ENCODE measurements at places on chromosomes 2 and 18.
A peak's percentile ranks its signal among the peaks of the same experiment; 100 is the strongest.

GRCh38 chr18:3806656-3807055 is 356.7 kb downstream of the TGIF1 start:
- peak; percentile 59 for DNase-seq

GRCh38 chr2:218849721-218850120 is 9.9 kb upstream of the WNT6 start:
- DNase-seq = no peak

DNA sequence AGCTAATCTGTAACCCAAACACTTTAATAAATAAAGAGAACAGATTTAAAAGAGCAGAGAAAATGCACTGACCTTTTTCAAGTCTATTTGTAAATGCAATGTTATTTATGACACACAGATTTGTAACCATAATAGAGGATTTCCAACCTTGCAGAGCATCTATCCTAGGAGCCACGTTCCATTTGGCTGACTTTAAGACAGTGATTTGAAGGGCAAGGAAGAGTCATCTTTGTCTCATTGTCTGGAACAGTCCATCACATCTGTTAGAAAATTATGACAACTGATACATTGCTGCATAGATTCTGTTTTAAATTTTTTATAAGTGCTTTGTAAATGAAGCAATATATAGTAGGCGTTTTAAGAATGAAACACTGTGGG is 90.8 kb upstream of the L3MBTL4 start:
- no peak for DNase-seq

- DNase-seq = no peak
Observed at GRCh38 chr2:173764094-173764493, 201.1 kb downstream of the SP3 start.

GRCh38 chr2:24853046-24853445 is 59.8 kb downstream of the CENPO start:
- no peak for DNase-seq

GRCh38 chr2:50018292-50018691 is 864.0 kb upstream of the FSHR start:
- no peak for DNase-seq

DNA sequence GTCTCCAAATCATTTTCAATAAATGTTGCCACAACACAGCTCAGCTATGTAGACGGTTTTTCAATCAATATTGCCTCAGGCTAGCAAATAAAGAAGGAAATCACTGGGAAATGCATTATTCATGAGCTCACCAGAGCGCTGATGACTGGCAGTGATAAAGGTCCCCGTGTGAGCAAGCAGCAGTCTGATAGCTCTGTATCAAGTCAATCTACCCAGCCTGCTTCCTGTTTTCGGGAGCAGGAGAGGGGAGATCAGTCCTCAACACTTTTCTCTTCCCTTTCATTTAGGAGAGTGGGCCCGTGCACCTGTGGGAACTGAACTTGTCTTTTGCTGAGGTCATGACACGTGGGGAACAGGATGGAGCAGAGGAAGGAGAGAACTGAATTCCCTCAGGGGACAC is 253.9 kb upstream of the SIX2 start:
- no peak for DNase-seq

- DNase-seq = no peak
Observed at GRCh38 chr2:148071351-148071750, 50.5 kb downstream of the MBD5 start.

DNA sequence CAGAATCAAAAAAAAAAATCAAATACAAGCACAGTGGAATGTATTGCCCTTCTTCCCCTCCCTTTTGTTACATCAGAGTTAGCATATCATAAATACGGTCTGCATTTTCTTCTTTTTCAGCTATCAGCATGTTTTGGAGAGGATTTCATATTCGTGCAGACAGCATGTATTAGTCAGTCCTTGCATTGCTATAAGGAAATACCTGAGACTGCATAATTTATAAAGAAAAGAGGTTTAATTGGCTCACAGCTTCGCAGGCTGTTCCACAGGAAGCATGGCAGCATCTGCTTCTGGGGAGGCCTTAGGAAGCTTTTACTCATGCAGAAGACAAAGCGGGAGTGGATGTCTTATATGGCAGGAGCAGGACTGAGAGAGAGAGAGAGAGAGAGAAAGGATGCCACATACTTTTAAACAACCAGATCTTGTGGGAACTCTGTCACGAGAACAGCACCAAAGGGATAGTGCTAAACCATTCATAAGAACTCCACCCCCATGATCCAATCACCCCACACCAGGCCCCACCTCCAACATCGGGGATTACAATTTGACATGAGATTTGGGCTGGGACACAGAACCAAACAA is 8.9 kb downstream of the IL1B start:
- DNase-seq = no peak

GRCh38 chr2:145203891-145204290 is 684.0 kb upstream of the ZEB2 start:
- no peak for DNase-seq

DNA sequence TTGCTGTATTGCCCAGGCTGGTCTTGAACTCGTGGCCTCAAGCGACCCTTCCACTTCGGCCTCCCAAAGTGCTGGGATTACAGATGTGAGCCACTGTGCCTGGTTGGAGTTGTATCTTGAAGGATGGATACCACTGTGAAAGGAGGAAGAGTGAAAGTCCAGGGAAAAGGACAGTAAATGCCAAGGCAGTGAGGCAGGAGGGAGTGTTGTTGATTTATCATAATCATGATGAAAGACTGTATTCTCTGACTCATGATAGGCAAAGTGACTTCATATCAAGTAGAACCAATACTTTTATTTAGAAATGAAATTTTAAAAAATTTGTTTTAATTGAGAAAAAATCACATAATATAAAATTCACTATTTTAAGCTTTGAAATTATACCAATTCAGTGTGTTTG is 162.3 kb downstream of the ARHGAP28 start:
- no peak for DNase-seq

- no peak for DNase-seq
Observed at GRCh38 chr2:64989982-64990614, 899 bp downstream of the SLC1A4 start.

- DNase-seq = no peak
Observed at GRCh38 chr2:64471600-64471999, 17.6 kb downstream of the LGALSL start.

DNA sequence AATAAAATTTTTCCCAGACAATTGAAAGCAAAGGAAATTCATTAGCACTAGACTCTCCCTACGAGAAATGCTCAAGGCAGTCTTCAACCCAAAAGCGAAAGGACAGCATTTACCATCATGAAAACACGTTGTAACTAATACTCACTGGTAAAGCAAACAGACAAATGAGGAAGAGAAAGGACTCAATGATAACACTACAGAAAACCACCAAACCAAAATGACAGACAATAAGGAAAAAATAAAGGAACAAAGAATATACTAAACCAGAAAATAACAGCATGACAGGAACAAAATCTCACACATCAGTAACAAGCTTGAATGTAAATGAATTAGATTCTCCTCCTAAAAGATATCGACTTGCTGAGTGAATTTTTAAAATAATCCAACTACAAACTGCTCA is 190.7 kb downstream of the NOL4 start:
- DNase-seq = no peak

GRCh38 chr18:25310045-25310444 is 41.9 kb downstream of the ZNF521 start:
- no peak for DNase-seq

DNA sequence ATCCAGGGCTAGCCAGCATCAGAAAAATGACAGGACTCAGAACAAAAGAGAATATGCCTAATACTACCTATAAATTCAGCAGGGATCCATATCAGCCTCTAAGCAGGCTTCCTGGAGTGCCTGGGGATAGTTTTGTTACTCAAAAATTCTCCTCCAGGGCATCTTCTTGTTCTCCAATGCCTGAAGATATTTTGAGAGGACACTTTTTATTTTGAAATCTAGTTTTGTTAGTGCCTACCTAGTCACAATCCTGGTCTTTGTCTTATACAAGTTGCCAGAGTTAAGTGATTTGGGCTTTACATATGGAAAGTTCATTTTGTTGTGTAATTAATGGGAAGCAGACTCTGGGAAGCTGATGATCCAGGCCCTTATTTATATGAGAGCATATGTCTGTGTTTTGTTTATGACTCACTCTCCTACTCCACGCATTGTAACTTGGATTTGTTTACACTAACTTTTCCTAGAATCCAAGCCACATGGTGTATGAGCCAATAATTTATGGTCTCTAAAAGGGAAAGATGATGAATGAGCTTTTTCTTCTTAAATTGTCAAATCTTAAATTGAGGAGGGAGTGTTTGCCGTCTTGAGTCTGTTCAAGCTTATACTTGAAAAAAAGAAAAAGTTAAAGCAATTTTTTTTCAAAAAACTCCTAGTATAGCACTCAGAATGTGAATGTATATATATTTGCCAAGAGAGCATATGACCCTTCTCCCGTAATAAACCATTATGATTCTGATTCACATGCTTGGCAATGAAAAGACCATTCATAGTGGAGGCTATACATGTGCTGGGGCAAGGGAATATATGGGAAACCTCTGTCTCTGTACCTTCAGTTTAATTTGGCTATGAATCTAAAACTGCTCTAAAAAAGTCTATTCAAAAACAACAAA is 370.3 kb downstream of the SETBP1 start:
- DNase-seq = no peak

- DNase-seq = peak; percentile 61
Observed at GRCh38 chr2:235746257-235746934, 252.6 kb downstream of the AGAP1 start.

DNA sequence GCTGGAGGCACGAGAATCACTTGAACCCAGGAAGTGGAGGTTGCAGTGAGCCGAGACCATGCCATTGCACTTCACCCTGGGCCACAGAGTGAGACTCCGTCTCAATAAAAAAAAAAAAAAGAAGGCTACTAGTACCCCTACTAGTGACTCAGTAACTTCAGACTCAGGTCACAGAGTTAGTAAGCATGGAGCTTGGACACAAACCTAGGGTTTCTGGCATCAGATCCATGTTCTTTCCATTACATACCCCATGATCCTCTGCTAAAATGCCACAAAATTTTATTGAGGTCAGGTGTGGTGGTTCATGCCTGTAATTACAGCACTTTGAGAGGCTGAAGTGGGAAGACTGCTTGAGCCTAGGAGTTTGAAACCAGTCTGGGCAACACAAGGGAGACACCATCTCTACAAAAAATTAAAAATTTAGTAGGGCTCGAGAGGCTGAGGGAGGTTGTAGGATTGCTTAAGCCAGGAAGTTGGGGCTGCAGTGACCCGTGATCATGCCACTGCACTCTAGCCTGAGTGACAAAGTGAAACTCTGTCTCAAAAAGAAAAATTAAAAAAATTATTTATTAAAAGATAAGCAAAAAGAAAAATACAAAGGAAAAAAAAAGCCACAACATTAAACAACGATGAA is 45.1 kb downstream of the DHX57 start:
- no peak for DNase-seq

GRCh38 chr2:168525716-168526446 is 69.8 kb downstream of the CERS6 start:
- DNase-seq = no peak

GRCh38 chr18:56910237-56910636 is 236.7 kb upstream of the BOD1L2 start:
- DNase-seq = no peak

DNA sequence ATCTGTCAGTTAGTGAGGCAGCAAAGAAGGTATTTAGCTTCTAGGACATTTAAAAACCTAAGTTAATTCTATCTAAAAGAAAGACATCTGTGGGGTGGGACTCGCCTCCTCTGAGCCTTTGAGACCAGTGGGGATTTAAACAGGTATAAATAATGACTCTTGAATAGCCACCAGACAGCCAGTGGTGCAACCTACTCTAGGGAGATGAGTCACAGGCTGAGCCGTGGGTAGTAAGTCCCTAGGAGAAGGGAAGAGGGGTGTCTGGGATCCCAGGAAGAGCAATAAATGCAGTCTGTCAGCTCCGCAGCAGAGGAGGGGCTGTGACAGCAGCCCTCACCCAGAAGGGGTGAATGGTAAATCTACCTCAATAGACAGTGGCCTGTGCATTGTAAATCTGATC is 43.1 kb upstream of the GALNT3 start:
- no peak for DNase-seq

DNA sequence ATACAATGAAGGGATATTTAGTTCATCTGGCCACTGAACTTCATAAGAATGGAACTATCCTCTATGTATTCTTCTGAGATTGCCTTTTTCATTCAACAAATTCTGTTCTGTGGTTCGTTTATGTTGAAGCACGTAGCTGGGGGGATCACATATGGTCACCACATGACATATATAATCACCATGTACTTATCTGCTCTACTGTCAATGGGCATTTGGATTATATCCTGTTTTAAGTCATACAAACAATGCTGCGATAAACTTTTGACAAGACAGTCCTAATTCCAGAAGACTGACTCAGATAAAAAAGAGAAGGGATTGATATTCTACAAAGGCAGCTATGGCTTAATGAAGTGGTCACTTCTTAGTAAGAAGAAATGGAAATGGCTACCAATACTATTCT is 116.0 kb upstream of the CCDC195 start:
- no peak for DNase-seq

- DNase-seq = no peak
Observed at GRCh38 chr2:39156107-39156506, 35.3 kb upstream of the SOS1 start.

DNA sequence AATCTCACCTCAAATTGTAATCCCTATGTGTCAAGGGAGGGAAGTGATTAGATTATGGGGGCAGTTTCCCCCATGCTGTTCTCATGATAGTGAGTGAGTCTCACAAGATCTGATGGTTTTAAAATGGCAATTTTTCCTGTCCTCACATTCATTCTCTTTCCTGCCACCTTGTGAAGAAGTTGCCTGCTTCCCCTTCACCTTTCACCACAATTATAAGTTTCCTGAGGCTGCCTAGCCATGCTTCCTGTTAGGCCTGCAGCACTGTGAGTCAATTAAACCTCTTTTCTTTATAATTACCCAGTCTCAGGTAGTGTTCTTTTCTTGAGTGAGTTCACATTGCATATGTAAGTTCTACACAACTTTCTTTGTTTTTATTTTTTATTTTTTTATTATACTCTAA is 271.5 kb downstream of the EXOC6B start:
- DNase-seq = no peak

DNA sequence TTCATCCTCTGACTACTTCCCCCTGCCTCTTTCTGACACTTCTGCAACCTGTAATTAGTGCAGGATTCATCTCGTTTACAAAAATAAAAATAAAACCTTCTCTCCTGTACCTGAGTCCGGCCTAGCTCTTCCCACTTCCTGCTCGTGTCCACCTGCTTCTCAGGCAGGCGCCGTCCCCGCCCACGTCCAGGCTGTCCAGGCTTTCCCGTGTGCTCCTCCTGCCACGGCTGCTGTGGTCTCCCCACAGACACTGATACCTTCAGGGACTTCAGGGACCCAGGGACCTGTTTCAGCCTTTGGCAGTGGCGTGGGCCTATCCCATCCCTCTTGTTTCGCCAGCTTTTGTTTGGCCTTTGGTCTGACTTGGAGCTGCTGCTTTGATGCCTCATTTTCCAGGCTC is 272.5 kb downstream of the PHLPP1 start:
- DNase-seq = no peak

GRCh38 chr2:102366406-102367112 is 11.0 kb downstream of the IL18R1 start:
- no peak for DNase-seq

- DNase-seq = no peak
Observed at GRCh38 chr2:20990442-20991430, 53.1 kb downstream of the APOB start.

GRCh38 chr2:60316381-60317033 is 236.9 kb downstream of the BCL11A start:
- DNase-seq = no peak

GRCh38 chr18:7452331-7452730 is 114.8 kb upstream of the PTPRM start:
- DNase-seq = no peak

- DNase-seq = peak; percentile 39
Observed at GRCh38 chr2:240881913-240882312, 13.3 kb downstream of the AGXT start.

- DNase-seq = peak; percentile 50
Observed at GRCh38 chr2:168456521-168457189, 583 bp downstream of the CERS6 start.

Data from NCI-H1092 (cell line).